ENCODE measurements at places on chromosomes 5 and 9.
A peak's percentile ranks its signal among the peaks of the same experiment; 100 is the strongest.

DNA sequence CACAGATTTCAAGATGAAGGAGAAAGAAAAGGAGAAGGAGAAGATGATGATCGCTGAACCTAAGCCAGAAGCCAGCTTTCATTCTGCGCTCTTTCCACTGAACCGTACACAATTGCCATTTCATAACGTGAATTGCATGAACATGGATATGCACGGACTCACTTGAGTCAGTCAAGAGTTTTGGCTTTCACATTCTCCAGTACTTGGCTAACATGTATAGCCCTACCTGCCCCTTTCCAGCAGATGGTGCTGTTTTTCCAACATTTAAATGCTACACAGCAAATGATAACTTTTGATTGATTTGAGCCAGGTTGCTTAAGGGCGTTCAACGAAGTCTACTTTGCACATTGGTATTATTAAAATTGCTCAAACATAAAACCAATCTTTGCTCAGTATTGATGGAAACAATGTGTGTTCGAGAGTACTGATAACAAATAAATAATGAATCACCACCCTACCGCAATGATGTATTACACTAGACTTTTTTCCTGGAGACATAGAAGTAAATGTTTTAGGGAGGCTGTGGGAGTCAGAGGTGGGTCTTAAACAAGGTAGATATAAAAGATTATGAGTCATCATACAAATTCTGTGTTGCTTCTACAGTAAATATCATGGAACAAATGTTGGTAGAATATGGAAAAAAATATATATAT, 196.4 kb downstream of the TRPM3 start:
- DNase-seq: peak; percentile 36

- DNase-seq: no peak
These were observed 290.1 kb downstream of the AGTPBP1 start for GRCh38 chr9:85451680-85452079.

DNA sequence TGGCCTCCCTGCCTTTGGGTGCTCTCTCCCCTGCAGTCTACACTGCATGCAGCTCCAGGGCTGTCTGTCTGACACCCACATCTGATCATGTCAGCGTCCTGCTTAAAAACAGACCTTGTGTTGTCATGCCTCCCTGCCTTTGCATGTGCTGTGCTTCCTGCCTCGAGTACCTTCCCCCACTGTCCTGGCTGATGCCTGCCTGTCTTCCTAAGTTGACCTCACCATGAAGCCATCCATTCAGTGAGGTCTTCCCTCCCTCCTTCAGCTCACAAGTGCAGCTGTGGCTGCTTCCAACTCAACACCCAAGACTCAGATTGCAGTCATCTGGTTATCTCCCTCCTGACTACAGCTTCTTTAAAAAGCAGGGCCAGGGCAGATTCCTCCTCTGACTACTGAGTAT, 5.5 kb downstream of the ANGPTL2 start:
- no peak for DNase-seq

GRCh38 chr5:1564824-1565736, 41.3 kb upstream of the LPCAT1 start:
- no peak for DNase-seq

GRCh38 chr5:142364251-142365145, 39.7 kb upstream of the SPRY4 start:
- no peak for DNase-seq

GRCh38 chr5:171306781-171307591, 2.1 kb upstream of the TLX3 start:
- DNase-seq: no peak

DNA sequence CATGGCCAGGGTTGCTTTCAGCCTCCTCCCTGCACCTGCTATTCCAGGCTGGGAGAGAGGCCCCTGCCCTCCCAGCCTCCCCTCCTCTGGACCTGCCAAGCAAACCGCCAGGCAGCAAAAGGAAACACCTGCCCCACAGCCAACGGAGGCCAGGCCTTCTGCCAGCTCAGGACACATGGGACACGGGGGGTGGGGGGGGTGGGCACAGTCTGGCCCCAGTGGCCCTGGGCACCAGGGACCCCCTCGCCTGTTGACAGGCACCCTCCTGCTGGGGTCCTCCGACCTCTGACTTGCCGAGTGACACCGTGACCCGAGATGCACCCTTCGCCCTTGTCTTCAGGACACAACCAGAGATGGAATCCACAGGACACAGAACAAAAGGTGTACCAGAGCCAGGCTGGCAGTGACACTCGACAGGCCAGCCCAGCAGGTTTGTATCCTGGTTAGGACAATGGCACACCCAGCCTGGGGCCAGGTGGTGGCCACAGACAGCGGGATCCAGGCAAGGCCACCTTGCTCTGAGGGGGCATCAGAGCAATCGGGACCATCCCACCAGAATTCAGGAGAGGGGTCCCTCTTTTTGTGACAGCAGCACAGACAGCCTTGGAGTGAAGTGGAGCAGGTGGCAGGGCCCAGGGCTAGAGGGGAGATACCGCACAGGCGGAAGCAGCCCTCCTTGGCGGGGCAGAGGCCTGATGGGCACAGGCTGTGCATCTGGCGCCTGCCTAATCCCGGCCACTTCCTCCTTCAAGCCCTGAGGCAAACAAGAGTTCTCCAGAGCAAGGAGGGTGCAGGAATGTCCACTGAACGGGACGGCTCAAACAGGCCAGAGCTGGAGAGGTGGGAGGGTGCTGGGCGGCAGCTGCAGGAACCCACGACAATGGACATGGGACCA, 1.3 kb upstream of the TMEM210 start:
- no peak for DNase-seq

DNA sequence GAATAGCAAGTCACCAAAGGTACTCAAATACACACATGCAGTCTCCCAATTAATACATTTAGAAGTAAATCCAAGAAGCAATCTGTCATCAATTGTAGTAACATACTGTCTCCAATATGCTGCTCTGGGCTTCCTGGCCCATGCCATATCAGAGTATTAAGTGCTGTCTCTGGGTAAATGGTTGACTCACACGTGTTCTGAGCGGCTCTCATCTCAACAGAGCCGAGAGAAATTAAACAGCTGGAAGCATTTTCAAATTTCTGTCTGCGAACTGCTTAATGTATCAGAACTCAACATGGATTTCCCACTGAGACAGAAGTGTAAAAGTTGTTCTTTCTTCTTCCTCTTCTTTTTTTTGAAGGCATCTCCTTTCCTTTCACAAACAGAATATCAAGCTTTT, 247.3 kb upstream of the TAS2R1 start:
- no peak for DNase-seq

DNA sequence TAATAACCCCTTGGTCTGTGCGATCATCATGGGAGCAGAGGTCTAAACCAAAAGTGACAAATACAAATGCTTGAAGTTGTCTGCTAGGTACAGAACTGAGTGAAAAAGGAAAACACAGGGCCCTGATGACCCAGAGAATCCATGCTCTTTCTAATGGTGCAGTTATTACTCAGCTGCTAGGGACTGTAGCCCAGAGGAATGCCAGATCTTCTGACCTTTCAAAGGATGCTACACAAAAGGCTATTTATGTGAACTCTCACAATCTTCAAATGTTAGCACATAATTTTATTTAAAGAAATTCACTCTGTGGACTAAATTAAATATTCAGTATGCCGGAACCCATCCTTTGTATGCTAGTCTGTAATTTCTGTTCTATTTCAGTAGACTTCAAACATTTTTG, 79.9 kb downstream of the PRR16 start:
- DNase-seq: no peak

GRCh38 chr5:34522599-34523386, 133.3 kb upstream of the RAI14 start:
- peak; percentile 92 for DNase-seq

DNA sequence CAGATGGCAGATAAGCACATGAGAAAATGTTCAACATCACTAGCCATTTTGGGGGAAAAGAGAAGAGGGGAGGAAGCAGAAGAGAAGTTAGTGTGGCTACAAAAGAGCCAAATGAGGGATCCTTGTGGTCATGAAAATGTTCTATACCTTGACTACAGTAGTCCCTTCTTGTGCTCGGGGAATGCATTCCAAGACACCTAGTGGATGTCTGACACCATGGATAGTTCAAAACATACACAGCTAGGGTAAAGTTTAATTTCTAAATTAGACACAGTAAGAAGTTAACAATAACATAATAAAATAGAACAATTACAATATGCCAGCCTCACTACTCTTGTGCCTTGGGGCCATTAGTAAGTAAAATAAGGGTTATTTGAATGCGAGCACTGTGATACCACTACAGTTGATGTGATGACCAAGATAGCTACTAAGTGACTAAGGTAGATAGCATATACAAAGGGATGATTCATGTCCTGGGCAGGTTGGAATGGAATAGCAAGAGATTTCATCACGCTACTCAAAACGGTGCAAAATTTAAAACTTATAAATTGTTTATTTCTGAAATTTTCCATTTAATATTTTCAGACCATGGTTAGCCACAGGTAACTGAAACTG, 344.1 kb downstream of the NR2F1-AS1 start:
- no peak for DNase-seq

GRCh38 chr5:37111426-37112382, 137.5 kb downstream of the CPLANE1 start:
- no peak for DNase-seq

DNA sequence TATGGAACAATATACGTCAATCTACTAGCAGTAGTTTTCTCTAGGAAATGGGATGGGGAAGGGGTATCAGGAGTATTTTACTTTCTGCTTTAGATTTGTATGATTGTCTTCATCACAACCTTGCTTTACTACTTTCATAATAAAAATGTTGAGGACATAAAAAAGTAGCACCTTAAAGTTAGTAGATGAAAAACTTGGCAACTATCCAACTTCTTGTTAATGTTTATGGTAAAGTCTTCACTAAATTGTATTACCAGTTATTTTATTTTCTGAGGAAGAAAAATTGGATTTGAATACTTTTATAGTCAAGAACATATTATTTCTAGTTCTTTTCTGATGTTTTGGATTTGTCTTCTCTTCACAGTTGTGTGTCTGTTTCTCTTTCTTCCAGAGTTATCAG, 372.1 kb downstream of the ARRDC3 start:
- DNase-seq: no peak

DNA sequence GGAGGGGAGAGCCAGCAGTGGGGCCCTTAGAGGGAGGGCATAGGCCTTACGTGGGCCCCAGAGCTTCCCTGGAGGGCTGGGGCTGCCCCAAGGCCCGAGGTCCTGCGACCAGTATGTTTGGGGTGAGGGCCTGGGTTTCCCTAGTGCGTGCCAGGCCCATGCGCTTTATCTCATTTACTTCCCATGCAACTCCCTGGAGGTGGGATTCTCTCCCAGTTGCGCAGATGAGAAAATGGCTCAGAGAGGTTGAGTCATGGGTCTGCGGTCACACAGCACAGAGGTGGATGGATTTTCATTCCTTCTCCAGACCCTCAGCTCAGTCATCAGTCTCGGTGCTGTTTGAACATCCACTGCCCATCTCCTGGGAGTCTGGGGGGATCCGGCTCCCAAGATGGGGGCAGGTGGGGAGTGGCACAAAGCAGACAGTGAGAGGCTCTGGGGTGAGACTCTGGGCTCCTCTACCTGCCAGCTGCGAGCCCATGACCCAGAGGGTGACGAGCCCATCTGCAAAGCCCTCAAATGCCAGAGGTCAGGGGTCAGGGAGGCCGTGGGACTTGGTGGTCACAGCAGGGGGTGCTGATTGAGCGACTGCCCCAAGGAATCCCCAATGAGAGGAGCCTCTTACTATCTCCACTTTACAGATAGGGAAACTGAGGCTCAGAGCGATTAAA, 171.2 kb downstream of the GAPVD1 start:
- no peak for DNase-seq

GRCh38 chr9:14258660-14259239, 55.2 kb downstream of the NFIB start:
- no peak for DNase-seq

DNA sequence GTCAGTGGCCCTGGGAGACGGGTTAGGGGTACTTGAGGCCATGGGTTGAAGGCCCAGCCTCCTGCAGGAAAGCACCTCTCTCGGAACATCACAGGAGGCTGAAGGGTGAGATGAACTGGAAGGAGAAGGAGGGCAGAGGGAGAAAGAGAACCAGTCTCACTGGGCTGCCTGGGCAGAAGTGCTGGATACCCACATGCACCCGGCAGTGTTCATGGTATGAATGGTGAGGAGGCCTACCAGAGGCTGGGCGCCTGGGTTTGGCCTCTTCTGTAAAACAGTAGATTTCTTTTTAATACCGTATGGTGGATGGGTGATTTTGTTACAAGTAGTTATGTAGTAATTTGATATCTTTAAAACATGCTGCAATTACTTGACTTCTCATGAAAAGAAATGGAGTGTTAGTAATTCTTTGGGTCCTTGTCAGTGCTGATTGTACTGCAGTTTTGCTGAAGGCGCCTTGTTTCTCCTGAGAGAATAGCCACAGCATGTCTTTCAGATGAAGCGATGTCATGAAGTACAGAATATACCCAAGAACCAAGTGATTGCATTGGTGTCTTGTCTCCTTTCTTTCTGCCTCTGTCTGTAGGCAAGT, 258.6 kb downstream of the FANCC start:
- no peak for DNase-seq

- no peak for DNase-seq
These were observed 460.0 kb upstream of the BRINP1 start for GRCh38 chr9:119829186-119829585.

DNA sequence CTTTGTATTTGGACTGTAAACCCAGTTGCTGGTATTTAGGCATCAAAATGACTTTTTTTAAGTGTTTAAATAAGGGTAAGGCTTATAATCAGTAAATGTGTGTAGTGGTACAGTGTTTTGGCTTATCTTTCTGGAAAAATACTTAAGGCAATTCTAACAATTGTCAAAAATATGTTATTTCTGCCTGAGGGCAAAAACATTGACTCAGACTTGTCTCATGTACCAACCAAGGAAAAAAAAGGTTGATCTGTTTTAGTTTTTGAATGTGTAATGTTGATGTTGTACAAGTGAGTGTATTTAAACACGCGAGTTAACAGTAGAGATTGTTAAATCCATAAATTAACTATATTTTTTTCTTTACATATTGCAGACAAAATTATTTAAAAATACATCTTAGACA, 277.8 kb upstream of the TYRP1 start:
- DNase-seq: no peak

- no peak for DNase-seq
These were observed 138.3 kb downstream of the PAX5 start for GRCh38 chr9:36895744-36896260.

GRCh38 chr9:83505282-83505681, 32.9 kb downstream of the FRMD3 start:
- no peak for DNase-seq

GRCh38 chr9:84340535-84340934, at the start of gene SLC28A3:
SLC28A3 (minus strand) TSS chr9:84340758; CDS start chr9:84340633, 125 bp downstream.
- no peak for DNase-seq

DNA sequence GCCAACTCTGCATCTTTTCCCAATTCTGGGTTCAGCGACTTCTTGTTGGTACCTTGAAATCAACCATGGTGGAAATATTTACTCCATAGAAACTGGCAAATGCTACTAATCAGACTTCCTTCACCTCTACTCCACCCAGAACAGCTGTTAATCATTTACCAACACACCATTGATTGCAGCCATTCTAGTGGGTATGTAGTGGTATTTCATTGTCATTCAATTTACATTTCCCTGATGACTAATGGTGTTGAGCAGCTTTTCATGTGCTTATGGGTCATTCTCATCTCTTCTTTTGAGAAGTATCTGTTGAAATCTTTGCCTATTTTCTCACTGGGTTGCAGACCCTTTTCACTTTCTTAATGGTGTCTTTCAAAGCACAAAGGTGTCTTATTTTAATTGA, 122.4 kb upstream of the MSX2 start:
- DNase-seq: no peak

GRCh38 chr5:51279983-51280706, 103.1 kb upstream of the ISL1 start:
- no peak for DNase-seq

Measured in HTR-8/SVneo (cell line).